Mesothelial cell of epicardium (in vitro differentiated cells): ENCODE measurements at places on chromosomes 11 and 22. TPM values are rescaled to one million over a fixed set of nuclear protein-coding genes. Genes with fewer than 3 reads are reported as not detected.
A peak's percentile ranks its signal among the peaks of the same experiment; 100 is the strongest.

DNA sequence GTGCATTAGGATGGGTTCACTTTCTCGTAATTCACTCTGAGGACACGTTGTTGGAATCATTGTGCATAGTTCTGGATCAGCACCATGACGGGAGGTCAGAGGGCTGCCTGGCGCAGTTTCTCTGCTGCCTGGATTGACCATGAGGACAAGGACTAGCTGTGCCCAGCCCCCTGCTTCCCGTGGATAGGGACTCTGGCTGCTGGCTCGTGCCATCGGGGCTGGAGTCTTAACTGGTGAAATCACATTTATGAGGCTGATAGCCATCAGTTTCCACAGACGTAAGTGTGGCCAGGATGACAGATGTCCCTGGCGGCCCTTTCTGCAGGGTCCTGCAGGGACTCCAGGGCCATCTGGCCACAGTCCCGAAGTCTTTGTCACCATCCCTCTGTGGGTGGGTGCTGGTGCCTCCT, 24.1 kb upstream of the GRAMD4 start:
- peak; percentile 34 for DNase-seq

CNGA4 gene
- total RNA-seq = 0.27 to 0.54 TPM (median 0.49 TPM) in 3 replicates

APOL5 gene
- not detected in 3 replicates for total RNA-seq

- DNase-seq = no peak
Measured at GRCh38 chr11:61841636-61842527, 13.8 kb downstream of the FADS2 start.

DNA sequence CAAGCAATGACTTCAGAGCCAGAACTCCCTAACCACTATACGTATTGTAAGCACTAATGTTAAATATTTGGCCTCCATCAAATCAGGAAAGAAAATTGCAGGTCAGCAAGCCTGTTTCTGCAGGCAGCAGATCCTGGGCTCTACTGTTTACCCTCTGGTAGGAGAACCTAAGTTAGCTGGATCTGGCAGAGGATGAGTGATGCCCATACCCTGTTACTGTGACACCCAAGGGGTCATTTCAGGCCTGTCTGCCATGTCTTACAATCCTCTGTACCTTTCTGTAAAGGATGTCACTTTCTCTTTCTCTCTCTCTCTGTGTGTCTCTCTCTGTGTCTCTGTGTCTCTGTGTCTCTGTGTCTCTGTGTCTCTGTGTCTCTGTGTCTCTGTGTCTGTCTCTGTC, 106.9 kb downstream of the CSNK2A3 start:
- DNase-seq = no peak

KDM4E gene
- not detected in 3 replicates for total RNA-seq

CHST1 gene
- 1.0 to 1.6 TPM (median 1.4 TPM) in 3 replicates for total RNA-seq
